ENCODE measurements at places on chromosomes 4 and X.

- DNase-seq = no peak
Observed at GRCh38 chr4:54318904-54319303, 89.8 kb downstream of the PDGFRA start.

- no peak for DNase-seq
Observed at GRCh38 chrX:10072786-10073568, 83.8 kb upstream of the CLCN4 start.

DNA sequence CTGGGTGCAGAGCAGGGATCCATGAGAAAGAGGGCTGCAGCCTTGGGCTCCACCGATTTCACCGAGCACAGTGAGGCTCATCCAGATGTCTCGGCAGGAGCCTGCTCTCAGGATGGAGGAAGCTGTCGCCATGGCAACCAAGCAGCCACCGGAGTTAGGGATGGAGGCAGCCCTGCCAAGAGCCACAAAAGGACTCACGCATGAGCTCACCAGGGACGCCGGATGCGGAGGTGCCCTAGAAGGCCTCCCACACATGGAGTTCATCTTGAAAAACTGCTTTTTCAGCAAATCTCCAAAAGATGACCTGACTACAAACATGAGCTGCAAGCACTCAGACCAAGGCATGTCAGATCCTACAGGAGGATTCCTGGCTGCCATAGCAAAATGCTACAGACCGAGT, 90.7 kb downstream of the WFS1 start:
- DNase-seq = no peak

GRCh38 chr4:56613101-56613862, 67.8 kb downstream of the HOPX start:
- DNase-seq = no peak

- no peak for DNase-seq
Observed at GRCh38 chr4:160127211-160127610, 1024.3 kb downstream of the RAPGEF2 start.

DNA sequence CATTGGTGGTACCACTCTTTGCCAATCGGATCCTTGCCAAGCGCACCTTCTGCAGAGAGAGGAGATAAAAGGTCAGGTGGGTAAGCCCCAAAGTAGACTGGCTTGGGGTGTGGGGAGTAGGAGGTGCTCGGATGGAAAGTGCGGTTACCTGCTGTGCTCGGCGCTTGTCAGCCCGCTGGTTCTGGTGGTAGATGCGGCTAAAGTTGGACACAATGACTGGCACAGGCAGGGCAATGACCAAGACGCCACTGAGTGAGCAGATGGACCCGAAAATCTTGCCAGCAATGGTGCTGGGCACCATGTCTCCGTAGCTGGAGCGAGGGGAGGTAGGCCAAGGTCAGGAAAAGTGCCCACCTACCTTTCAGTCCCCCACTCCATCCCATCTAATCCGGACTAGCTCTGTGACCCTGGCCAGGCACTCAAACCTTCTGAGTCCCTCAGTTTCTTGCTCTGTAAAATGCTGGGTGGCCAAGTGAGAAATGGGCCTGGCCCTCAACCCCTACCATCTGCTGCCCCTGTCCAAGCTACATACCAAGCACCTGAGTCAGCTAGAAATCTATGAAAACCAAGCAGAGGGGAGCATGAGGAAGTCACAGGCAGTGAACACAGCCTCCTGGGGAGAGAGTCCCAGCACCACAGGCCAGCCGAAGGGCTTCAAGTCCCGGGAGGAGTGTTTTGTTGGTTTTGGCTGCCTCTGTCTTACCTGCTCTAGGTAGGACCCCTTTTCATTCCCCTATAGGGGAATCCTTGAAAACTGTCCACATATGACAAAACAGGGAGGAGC, 4.7 kb downstream of the KCND1 start:
- DNase-seq = no peak

DNA sequence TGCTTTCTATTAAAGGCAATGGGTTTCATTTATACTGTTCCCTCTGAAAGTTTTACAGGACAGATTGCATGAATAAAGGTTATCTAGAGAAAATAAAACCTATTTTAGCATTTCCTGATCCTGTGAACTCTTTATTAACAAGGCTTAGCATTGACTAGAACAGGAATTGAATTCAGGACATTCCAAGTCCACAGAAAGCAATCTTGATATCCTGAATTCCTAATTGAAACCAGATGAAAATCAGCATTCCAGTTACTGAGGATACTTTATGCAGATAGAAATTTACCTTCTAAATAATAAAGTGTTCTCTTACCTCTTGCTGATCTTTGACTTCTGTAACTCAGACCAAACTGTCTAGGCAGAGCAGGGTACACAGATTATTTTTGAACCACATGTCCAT, 151.4 kb downstream of the ZNF518B start:
- DNase-seq = no peak

DNA sequence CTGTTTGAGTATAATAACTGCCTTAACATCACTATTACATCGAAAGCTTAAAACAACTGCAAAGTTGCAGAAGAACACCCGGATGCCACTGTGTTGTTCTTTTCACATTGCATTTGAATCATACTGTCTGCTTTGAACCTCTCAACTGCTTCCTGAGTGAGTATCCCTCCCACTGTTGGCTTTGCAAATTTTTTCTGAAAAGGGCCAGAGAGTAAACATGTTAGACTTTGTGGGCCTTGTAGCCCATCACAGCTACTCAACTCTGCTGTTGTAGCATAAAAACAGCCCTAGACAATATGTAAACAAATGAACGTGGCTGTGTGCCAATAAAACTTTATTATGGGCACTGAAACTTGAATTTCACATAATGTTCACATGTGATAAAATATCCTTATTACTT, 76.1 kb downstream of the NSG1 start:
- no peak for DNase-seq

DNA sequence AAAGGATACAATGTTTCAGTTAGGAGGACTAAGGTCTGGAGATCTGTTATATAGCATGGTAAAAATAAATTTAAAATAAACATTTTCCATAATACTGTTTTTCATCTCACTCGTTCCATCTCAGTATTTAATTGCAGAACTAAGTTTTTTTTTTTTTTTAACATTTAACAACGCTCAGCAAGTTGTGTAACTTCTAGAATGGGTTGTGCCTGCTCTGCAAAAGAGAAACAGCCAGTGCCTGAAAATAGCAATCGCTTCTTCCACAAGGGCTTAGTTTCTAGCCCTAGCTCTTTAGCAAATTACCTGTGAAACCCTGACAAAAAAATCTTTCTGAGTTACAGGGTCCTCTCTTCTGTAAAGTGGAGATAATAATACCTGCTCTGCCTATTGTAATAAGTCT, 41.9 kb downstream of the CNGA1 start:
- no peak for DNase-seq

GRCh38 chr4:17008834-17009345, 110.4 kb upstream of the LDB2 start:
- DNase-seq = no peak

GRCh38 chr4:2858451-2859217, 15.0 kb downstream of the ADD1 start:
- DNase-seq = no peak

DNA sequence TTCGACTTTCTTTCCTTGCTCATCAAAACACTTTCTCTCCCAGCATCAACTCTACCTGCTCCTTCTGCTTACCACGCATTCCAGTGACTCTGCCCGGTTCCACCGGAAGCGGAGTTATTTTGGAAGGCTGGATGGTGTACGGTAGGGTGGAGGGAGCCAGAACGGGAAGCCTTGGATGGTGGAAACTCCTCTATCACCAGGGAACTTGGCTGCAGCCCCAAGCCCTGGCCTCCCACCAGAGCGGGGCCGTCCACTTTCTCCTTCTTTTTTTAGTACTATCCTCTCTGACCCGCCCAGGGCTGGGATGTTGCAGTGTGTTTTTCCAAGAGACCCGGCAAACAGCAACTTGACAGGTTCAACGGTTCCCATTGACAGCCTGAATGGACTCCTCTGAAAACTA, 27.6 kb downstream of the ADGRG2 start:
- DNase-seq = no peak

GRCh38 chr4:42347076-42347475, 50.2 kb upstream of the SHISA3 start:
- DNase-seq = no peak

DNA sequence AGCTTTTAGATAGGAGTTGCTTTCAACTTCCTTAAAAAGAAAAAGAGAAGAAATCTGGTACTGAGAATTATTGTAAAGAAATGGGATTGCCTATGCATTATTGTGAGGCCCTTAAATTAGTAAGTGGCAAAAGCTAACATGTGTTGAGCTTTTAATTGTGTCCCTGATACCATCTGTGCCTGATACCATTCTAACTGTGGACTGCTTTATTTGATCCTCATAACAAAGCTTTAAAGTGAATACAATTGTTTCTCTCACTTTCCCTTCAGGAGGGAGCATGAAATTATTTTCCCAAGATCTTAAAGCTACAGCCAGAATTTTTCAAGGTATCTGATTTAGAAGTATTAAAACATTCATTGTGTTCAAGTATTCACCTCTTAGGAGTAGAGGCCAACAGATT, 9.9 kb downstream of the KCTD8 start:
- no peak for DNase-seq

- DNase-seq = no peak
Observed at GRCh38 chr4:158172261-158173258, at the start of gene GASK1B. GASK1B (minus strand) TSS chr4:158173025; CDS start chr4:158171375, 1,650 bp downstream.

- no peak for DNase-seq
Observed at GRCh38 chr4:1419708-1420107, 13.5 kb upstream of the NKX1-1 start.

GRCh38 chrX:13646154-13646549, 6.8 kb upstream of the TCEANC start:
- peak; percentile 9 for DNase-seq

GRCh38 chrX:135572436-135572835, 52.0 kb downstream of the INTS6L start:
- no peak for DNase-seq

DNA sequence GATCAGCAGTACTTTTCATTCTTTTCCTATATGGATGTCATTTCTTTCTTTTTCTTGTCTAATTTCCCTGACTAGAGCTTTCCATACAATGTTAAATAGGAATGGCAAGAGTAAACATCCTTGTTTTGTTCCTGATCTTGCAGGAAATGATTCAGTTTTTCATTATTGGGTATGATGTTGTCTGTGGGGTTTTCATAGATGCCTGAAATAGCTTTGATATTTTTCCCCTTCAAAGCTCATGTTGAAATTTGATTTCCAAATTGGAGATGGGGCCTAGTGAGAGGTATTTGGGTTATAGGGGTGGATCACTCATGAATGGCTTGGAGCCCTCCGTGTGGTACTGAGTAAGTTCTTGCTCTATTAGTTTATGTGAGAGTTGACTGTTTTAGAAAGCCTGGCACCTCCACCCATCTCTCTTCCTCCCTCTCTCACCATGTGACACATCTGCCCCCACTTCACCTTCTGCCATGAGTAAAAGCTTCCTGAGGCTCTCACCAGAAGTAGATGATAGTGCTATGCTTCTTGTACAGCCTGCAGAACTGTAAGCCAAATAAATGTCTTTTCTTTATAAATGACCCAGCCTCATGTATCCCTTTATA, 22.3 kb upstream of the VSIG1 start:
- no peak for DNase-seq

- no peak for DNase-seq
Observed at GRCh38 chr4:184398741-184399511, 75.4 kb downstream of the IRF2 start.

GRCh38 chr4:1466863-1467165, 60.6 kb upstream of the NKX1-1 start:
- DNase-seq = no peak

DNA sequence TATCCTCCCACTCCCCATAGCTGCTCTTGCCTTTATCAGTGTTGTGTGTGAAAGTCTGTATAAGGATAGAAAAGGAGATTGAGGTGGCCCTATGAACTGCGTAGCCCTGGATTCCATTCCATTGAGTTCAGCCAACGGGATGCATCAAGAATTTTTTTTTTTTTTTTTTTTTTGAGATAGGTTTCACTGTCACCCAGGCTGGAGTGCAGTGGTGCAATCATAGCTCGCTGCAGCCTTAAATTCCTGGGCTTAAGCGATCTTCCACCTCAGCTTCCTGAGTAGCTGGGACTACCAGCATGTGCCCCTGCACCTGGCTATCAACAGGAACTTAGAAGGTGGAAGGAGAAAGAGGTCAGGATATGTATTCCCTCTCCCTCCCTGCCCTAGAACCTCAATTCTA, 187.2 kb upstream of the SPRY1 start:
- DNase-seq = no peak

DNA sequence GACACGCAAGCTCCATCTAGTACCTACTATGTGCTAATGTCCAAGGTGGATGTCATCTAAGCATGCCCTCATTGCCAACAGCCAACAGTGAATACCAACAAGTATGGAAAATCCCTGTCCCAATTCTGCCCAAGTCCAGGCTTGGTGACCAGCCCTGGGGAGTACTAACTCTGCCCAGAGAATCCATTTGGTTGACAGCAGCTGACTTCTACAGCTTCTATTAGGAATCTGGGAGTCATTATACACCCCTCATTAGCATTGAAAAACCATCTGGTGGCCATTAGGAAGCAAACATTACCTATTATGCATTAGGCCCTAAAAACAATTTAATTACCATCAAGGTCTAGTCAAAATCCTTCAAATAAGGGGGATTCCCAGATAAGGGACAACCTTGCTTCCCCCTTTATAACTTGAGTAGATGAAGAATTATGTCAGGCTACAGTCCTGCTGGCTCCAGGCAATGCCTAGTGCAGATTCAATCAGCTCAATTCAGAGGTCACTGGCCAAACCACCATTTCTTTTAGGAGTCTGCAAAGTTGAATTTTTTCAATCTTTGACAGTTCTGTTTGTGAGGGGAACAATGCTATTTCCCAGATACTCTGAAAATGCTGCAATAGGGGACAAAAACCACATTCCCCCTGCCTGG, 228.0 kb upstream of the LDB2 start:
- no peak for DNase-seq

DNA sequence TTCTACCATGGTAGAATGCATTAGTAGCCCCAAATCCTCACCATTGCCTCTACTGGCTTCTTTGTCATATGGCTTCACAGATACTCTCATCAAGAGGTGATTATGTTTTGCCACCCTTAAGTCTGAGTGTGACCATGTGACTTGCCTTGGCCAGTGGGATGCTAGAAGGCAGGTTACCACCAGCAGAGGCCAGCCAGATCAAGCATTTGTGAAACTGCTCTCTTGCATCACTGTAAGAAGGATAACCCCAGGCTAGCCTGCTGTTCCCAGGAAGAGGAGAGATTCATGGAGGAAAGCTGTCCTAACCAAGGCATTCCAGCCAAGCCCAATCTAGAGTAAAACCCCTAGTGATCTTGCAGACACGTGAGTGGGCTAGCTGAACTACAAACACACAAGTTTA, 46.8 kb downstream of the USP46 start:
- DNase-seq = no peak

GRCh38 chr4:181438641-181439040, 804.6 kb upstream of the TENM3 start:
- DNase-seq = no peak

DNA sequence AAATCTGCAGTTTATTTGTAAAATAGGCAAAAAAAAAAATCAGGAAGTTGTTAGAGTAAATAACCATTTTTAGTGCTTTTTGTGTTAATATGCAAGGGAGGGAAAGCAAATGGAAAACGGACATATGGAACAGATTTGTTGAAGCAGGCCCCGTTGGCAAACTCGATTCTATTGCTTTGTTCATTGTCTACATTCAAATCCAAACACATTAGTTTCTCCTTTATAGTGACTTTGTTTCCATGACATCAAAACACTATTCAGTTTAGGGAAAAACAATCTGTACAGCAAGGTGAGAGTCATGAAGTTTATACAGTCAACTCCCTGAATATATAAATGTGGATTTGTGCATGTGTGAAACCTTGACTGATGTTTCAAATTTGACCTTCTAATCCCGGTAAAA, 142.2 kb downstream of the FAM47A start:
- no peak for DNase-seq

- no peak for DNase-seq
Observed at GRCh38 chrX:17674601-17675000, 62.7 kb upstream of the SCML1 start.

GRCh38 chr4:56731857-56732256, 50.8 kb upstream of the HOPX start:
- no peak for DNase-seq
